Activated T-helper 1 cell treated with anti-CD3 and anti-CD28 coated beads, Interleukin-12 subunit alpha, Interleukin-12 subunit beta, Interleukin-2, Interleukin-4 antibody, amounts not matched to agents 30 ng/mL and 10 ng/mL and 1 ng/mL, durations not matched to agents 14 hours and 24 hours and 36 hours (primary cell): ENCODE measurements at places on chromosomes 3 and 15. TPM values are rescaled to one million over a fixed set of nuclear protein-coding genes. Genes with fewer than 3 reads are reported as not detected.

GRCh38 chr3:144177649-144178048 lies 206.0 kb downstream of the DIPK2A start:
- no peak for DNase-seq

DNA sequence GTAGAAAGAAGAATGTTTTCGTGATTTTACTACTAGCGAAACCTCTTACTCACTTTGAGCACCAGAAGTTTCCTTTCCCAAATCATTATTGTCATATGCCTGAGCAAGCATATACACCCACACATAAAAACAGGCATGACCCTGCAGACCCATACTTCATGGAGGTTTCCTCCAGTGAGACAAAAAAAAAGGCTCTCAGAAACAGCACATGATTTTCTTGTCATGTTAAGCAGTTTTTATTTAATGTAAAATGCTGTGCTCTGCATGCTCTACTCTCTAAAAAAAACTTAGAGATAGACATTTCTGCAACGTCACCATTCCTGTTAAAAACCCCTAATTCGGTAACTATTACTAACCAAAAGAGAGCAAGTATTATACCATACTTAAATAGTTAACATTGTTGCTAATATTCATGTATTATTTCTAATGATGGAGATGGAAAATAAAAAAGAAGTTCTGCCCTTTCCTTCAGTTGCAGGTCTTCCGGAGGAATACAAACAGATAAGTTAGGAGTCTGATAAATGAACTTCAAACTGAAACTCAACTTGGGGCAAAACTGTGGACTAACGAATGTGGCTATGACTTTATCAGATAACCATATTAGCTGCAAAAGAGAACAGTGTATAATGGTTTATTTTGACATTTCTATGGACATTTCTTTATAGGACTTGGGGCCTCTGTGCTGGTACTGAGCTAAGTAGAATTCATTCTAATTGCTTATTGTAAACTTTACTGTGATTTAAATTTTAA lies 15.9 kb downstream of the CD200R1 start:
- no peak for DNase-seq

- DNase-seq, result no peak
Measured at GRCh38 chr15:80825361-80826030, 46.3 kb downstream of the CEMIP start.

GRCh38 chr3:6799264-6799915 lies 61.5 kb upstream of the GRM7 start:
- DNase-seq, result no peak

DNA sequence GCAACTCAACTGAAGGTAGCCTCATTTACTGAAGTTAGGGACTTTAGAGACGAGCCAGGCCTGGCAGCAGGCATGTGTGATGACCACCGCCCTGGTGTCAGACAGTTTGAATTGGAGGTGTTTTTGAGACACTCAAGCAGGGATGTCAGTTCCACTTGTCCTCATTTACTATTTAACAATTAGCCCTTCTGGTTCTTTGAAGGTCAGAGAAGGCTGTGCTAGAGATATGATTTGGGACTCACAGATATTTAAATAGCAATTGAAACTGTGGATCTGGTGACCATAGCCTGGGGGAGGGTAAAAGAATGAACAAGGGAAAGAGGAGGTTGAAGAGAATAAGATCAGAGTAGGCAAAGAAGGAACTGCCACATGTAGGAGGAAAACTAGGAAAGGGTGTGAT lies 74.6 kb downstream of the REC114 start:
- DNase-seq, result no peak

DNA sequence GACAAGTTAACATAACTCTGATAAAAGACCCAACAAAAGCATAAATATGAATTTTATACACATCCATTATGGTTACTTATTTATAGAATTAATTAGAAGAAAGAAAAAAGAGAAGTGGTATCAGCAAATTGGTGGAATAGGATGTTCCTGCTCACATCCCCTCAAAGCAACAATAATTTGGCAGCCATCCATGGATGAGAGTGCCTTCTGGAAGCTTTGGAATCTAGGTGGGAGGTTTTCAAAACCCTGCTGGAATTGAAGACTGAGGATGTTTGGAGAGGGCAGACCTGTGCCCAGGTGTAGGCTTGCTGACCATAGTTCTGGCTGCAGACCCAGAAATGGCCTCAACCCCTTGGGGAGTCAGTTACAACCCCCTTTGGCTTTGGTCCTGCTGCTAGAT lies 91.2 kb downstream of the EDEM1 start:
- DNase-seq, result no peak

Gene IMPG2
- total RNA-seq, result 0.05 and 0.13 TPM in 2 replicates

- DNase-seq, result no peak
Measured at GRCh38 chr3:129054605-129055104, 5.9 kb upstream of the GP9 start.

GRCh38 chr3:126337980-126338651 lies 19.1 kb downstream of the KLF15 start:
- no peak for DNase-seq

DNA sequence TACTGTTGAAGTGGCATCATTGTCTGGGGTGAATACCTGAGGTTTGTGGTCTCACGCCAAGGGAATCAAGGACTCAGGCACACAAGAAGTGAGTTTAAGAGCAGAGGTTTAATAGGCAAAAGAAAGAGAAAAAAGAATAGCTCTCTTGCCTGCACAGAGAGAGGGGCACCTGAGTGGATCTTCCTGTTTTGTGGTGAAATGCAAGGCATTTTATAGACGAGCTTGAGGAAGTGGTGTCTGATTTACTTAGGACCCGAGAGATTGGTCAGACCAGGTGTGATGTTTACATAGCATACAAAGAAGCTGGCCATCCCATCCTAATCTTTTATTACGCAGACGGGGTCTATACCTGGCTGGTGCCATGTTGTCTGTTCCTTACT lies 13.2 kb downstream of the CCR5 start:
- no peak for DNase-seq

Gene TIGIT
- total RNA-seq, result 5.6 and 5.8 TPM in 2 replicates

DNA sequence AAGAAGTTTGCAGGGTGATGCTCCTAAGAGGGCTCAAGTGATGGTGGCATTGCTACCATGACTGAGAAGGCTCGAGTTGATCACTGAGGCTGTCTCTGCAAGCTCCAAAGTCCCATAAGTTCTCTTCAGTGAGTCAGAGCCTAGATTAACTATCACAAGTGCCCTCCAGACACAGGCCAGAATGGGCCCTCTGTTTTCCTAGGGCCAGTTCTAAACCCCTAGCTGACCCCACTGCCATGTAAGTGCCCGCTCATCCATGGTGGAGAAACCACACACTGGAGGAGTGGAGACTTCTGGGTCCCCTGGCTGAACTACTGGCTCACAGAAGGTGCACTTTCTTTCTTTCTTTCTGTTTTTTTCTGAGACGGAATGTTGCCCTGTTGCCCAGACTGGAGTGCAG lies 87.6 kb upstream of the WNT5A start:
- DNase-seq, result no peak

GRCh38 chr15:98799461-98800390 lies 151.4 kb downstream of the IGF1R start:
- no peak for DNase-seq

- DNase-seq, result peak; percentile 49
Measured at GRCh38 chr3:190585805-190586630, 72.1 kb downstream of the IL1RAP start.

GRCh38 chr15:57045741-57046382 lies 127.4 kb downstream of the TCF12 start:
- no peak for DNase-seq

Gene EPHA3
- not detected in 2 replicates for total RNA-seq

DNA sequence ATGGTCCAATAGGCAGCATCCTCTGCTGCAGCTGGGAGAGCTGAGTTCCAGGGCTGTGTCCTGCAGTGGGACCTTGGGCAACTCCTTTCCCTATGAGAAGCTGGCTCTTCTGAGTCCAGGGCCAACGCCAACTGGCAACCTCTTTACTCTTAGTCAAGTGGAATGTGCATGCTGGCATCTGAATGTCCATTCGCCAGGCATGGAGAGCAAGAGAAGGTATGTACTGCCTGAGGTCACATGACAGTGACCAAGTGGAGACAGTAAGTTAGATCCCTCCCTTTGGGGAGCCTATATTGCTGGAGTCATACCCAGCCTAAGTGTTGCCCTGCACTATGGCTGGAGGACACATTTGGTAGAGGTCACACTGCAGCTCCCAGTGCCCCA lies 12.1 kb downstream of the HEMK1 start:
- no peak for DNase-seq

Gene TRPM7
- total RNA-seq, result 42.4 and 43.6 TPM in 2 replicates

Gene MYO1E
- total RNA-seq, result 33.3 and 33.6 TPM in 2 replicates

Gene FBXO40
- not detected in 2 replicates for total RNA-seq

GRCh38 chr3:106241593-106241992 lies 372.8 kb upstream of the CBLB start:
- DNase-seq, result no peak

Gene AADAC
- not detected in 2 replicates for total RNA-seq

Gene AADACL2
- total RNA-seq, result not detected in 2 replicates

Gene ACY1
- 58.0 and 58.5 TPM in 2 replicates for total RNA-seq

Gene ISL2
- total RNA-seq, result 1.3 TPM in 2 replicates

DNA sequence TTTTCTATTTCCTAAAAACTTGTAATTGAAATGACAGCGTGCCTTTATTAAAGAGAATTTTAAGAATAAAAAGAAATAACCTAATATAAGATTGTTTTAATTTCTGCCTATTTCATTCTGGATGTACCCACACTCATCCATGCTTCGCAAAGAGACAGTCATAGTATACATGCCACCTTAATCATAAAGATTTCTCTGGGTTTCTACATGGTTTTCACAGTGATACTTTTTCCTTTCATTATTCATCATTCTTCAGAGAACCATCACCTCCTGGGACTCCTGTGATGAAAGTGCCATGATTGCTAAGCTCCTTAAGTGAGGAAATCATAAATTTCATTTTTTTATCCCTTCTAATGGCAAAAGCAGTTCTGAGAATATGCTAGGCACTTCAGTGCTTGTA lies 4.3 kb upstream of the CCR8 start:
- DNase-seq, result no peak

DNA sequence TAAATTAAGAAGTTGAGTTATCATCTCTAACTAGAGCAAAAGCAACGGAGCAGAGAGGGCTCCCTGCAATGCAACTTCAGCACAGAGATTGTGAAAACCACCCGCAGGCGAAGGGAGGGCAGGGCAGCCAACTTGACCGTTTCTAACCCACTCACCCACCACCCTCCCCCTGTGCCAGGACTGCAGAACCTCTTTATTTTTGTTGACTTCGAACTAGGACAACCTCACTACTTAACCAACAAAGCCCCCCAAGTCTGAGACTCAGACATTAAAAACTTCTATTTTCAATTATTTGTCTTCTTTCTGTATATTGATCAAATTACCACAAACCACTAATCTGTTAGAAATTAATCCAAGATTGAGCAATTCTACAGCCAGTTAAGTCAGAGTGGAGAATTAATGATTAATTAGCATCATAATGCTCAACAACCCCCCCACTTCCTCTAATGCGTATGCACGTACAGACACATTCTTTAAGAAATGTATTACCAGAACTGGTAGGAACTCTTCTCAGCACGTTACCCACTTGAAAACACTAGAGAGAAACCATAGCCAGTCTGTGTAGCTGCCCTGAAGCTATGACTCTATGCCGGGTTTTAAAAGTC lies 2.0 kb downstream of the MGLL start:
- no peak for DNase-seq

- DNase-seq, result no peak
Measured at GRCh38 chr15:69092159-69092558, 68.3 kb upstream of the GLCE start.

DNA sequence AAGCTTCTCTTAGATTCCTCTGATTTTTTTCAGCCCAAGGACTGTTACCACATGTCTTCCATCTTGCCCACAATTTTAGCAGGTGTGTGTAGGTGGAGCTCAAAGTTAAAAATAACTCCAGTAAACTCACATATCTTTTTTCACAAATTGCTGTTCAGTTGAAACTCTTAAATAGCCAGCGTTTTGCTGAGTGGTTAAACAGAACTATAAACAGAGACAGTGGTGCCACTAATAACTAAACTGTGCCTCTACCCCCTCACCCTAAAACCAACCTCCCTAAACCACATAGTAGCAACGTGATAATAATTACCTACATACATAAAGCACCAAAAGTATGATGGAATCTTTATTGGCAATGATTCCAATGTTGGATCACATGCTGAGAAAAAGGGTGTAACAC lies 525.1 kb downstream of the PDCD6IP start:
- DNase-seq, result no peak

GRCh38 chr3:107367353-107367752 lies 9.9 kb upstream of the CCDC54 start:
- no peak for DNase-seq

- DNase-seq, result no peak
Measured at GRCh38 chr3:174457758-174458157, 401.4 kb upstream of the NAALADL2 start.

Gene NR2E3
- total RNA-seq, result not detected in 2 replicates

Gene CCDC13
- total RNA-seq, result 0.32 TPM in 1 of 2 replicates, not detected in the other

Gene NCEH1
- 7.4 and 8.8 TPM in 2 replicates for total RNA-seq

- DNase-seq, result no peak
Measured at GRCh38 chr3:85939074-85939482, 980.3 kb downstream of the CADM2 start.

- peak; percentile 22 for DNase-seq
Measured at GRCh38 chr3:129015388-129016105, 14.4 kb downstream of the EFCC1 start.

DNA sequence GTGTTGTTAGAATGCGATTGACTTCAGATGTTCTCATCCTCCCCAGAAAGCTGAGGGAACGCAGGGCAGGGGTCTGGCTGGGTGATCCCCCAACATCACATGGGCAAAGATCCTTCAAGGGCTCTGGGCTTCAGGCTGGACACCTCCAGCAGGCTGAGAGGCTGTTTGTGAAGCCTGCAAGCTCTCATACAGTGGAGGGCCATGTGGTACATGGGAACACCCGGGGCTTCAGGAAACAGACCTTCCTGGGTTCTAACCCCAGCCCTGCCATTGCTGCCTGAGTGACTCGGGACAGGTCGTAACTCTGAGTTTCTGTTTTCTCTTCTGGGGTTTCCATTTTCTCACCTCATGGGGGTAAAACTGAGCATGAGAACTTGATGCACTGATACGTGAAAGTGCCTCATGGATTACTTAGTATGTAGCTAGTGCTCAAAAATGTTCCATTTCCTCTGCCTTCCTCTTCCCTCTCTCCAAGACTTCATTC lies 81.2 kb downstream of the TLE3 start:
- DNase-seq, result no peak

GRCh38 chr3:80682951-80683350 lies 915.2 kb upstream of the ROBO1 start:
- DNase-seq, result no peak

DNA sequence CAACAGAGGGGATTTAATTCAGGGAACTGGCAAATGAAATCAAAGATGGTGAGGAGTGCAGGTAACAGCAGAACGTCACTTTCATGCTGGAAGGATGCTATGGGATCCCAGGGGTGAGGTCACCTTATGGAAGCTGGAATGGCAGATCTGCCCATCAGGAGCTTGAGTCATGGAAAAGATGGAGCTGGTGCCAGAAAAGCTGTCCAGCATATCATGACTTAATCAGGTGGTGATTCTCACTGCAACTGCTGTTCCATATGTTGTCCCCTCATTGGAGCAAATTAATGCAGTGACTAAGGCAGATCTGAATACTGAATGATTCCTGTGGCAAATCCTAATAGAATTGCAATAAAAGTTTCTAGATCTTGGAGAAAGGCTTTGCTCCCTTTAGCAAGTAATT lies 38.4 kb downstream of the HHLA2 start:
- no peak for DNase-seq
